Activated CD4-positive, alpha-beta T cell treated with anti-CD3 and anti-CD28 coated beads for 4 hours (primary cell): ENCODE measurements at places on chromosomes 1 and 21.

GRCh38 chr1:247966532-247967204, 1.6 kb downstream of the OR2AK2 start:
- no peak for DNase-seq

GRCh38 chr1:219143735-219144134, 29.9 kb upstream of the LYPLAL1 start:
- no peak for DNase-seq

GRCh38 chr21:42837421-42838211, 41.7 kb downstream of the WDR4 start:
- DNase-seq, result no peak

GRCh38 chr1:170254371-170254770, 108.6 kb downstream of the NTMT2 start:
- no peak for DNase-seq

GRCh38 chr1:93588206-93588605, 93.4 kb downstream of the BCAR3 start:
- no peak for DNase-seq

- DNase-seq, result no peak
Measured at GRCh38 chr1:94974241-94974640, 47.3 kb upstream of the CNN3 start.

DNA sequence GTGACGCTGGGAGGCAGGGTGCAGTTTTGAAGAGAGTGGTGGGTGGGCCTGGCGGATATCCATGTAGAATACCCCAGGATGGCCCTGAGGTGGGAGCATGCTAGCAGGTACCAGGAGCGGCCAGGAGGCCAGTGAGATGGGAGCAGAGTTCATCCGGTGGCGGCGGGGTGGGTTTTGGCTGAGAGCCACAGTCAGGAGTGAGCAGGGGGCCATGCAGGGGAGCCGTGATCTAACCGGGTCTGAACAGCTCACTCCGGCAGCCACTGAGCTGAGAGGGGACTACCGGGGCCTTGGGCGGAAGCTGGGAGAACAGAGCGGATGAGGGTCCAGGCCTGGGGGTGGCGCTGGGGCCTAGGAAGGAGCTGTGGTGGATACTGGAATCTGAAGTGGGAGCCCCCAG, 47.6 kb upstream of the LRP8 start:
- no peak for DNase-seq

GRCh38 chr1:72117621-72118020, 164.7 kb downstream of the NEGR1 start:
- DNase-seq, result no peak

DNA sequence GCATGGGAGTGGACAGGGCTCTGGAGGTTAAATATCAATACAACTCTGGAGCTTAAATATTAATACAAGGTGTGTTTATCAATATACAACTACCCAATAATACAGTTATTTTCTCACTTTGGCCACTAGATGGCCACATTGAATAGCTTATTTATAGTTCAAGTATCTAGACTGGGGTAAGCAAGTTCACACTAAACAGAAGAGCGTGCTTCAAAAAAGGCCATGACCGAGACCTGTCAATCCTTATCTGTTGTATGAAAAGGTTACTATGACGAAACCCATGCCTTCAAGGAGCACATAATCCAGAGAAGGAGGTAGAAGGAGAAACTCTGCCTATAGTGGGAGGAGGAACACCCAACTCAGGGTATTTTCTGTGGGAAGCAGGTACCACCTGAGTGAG, 29.1 kb downstream of the CHML start:
- peak; percentile 4 for DNase-seq

DNA sequence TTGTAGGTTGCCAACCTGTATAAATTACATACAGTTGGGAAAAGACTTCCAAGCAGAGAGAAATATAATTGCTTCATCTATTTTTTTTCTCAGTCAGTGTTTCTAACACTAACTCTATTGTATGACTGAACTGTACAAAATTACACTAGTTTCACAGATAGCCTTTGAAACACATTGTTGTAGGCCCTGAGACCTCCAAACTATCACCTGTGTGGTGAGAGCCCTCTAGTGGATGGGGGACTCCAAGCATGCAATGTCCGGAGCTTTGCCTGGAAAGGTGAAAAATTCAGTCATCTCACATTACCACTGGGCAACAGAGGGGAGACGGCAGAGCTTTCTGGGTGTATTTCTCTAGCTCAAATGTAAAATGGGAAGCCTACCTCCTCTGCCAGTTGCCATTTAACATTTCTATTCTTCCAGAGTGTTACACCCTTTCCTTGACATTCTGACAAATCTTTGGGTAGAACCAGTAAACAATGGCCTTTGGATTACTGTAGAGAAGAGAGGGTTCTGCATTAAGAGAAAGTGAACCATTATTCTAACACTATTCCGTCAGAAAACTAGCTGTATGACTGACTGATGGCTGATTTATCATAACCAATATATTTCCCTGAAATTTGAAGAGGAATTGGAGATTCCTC, 212.2 kb downstream of the LYPLAL1 start:
- DNase-seq, result no peak

DNA sequence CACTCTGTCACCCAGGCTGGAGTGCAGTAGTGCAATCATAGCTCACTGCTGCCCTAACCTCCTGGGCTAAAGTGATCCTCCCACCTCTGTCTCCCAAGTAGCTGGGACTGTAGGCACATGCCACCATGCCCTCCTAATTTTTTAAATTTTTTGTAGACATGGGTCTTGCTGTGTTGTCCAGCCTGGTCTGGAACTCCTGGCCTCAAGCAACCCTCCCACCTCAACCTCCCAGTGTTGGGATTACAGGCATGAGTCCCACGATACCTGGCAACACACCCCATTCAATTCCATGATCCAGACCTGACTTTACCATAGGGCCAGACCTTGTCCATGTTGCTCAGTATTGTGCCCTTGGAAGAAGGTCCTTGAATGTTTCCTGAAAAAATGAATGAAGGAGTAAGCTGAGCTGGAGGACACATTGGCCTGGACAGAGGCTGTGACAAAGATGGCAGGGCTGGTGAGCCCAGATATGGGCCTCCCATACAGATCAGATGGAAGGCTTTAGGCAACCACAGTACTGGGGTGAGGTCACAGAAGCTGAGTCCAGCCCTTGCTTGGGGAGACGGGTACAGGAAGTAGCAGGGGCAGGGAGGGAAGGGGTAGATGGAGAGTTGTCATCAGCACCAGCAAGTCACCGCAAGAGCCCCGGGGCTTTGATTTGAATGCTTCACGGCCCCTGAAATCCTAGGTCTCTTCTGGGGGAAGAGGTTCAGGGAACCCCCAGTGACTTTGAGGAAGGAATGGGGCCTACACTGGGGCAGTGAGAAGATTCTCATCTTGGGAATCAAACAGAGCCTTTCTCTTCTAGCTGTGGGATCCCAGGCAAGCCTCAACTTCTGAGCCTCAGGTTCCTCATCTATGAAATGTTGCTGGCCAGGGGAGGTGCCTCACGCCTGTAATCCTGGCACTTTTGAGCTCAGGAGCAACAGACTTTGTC, 40.1 kb upstream of the DMBX1 start:
- no peak for DNase-seq

DNA sequence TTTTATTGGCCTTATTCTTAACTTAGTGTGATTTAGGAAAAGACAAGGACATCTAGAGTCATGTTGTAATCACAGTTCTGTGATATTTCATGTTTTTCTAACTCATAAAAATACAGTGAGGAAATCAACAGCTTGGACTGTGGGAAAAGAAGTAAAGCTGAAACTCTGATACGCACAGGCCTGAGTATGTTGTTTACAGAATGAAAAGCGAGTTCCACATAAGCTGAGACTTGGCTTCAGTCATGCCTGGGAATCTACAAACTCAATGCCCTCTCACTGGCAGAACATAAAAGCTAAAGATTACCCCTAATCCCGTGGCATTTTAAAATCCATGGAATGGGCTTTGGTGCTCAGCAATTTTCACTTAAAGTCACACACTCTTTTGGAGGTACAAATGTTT, 23.6 kb upstream of the ATP5PO start:
- no peak for DNase-seq

- no peak for DNase-seq
Measured at GRCh38 chr1:24897263-24898151, 32.6 kb downstream of the RUNX3 start.

DNA sequence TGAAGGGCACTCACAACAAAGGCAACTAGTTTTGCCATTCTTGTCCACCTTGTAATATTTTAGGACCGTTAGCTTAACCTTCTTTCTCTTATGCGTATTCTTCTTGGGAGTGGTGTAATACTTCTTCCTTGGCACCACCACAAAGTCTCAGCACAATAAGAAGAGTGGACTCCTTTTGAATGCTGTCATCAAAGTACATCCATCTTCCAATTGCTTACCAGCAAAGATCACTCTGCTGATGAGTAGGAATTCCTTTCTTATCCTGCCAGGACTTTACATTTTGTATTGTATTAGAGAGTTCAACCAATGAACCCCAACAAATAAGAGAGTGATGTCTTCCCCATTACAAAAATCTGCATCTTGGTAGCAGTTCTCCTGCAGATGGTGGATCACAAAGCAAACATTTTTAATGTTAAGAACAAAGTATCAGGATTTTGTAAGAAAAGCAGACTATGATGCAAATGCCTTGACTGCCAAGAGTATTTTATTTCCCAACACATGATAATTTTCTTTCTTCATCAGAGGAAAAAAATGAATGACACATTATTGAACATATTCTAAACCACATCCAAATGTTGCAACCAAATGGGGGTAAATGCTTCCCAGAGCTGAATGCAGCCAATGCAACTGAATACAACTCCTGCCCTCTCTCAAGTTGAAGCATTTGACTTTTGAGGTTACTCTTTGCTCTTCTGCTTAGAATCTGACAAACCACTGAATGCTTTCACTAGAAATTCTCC, 5.1 kb upstream of the ARNT start:
- DNase-seq, result no peak

- no peak for DNase-seq
Measured at GRCh38 chr1:16925635-16926490, 4.1 kb downstream of the CROCC start.

DNA sequence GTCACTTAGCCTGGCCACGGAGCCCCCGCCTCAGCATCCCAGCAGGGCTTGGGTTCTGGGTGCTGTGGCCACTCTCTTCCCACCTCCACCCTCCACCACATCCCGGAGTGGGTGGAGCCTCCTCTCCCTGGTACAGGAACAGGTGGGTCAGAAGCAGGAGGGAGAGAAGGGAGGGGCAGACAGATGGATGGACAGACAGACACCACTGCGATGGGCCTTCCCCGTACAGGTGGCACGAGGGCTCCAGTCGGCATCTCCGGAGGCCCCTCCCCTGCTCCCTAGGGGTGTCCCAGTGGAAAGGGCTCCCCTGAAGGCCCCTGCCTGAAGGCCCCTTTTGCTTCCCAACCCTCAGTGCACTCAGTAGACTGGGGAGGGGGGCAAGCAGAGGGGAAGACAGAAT, 96.9 kb upstream of the TARDBP start:
- no peak for DNase-seq

- DNase-seq, result no peak
Measured at GRCh38 chr21:32413697-32414578, 1.4 kb downstream of the EVA1C start.

- DNase-seq, result no peak
Measured at GRCh38 chr1:150999926-151000325, 6.8 kb downstream of the MINDY1 start.

DNA sequence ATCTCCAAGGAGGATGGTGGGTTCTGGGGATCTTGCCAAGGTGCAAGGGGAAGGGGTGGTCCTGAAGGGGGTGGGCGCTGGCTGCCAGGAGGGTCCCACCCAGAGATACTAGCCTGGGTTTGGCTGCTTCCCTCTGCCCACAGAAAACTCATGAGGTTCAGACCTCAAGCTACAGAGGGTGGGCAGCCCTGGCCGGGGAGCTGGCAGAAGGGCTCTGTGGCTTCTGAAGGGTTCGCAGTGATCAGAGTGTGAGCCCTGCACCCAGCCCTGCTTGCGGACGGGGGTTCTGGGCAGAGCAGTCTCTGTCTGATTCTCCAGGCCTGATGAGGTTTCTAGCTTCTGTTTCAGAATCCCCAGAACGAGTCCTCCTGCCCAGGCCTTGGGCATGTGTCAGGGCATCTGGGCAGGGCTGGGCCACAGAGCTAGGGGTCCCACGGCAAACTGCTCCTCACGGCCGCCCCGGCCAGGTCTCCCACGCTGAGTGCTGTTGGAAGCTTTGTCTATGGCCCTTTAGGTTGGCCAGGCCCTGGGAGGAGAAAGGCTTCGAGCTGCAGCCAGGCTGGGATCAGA, 635 bp upstream of the MMEL1 start:
- no peak for DNase-seq

GRCh38 chr1:59480188-59480888, 183.4 kb downstream of the FGGY start:
- DNase-seq, result no peak

DNA sequence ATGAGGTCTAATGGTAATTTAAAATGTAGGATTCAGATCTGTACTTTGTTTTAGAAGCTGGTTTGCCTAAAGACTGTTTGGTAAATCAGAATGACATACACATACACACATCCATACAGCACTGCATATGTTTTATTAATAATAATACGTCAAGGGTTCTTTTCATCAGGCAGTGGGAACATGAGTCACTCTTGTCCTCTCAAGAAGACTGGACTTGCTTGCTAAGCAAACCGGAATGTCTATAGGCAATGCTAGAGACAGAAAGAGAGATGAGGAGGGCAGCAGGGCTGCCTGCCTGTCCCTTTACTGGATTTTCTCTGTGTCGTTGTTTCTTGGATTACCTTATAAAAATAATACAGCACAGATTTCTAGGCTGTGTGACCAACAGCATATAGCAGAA, 119.1 kb upstream of the GALNT2 start:
- DNase-seq, result no peak

DNA sequence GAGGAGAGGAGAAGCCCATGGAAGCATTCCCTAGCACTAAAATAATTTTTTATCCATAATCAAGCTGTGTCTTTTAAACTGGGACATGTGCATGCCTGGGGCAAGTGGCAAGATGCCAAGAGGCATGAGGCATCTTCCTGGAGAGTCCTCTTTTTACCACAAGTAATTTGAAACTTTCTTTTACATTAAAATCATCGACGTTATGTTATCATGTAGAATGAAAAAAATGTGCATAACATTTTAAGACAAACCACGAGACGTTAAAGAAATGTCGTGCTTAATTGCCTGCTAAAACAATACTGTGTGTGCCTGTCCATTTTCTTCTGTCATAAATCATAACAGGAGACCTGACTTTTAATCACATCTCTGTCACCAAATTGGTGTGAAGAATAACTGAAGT, 1.5 kb downstream of the STYXL2 start:
- DNase-seq, result no peak

DNA sequence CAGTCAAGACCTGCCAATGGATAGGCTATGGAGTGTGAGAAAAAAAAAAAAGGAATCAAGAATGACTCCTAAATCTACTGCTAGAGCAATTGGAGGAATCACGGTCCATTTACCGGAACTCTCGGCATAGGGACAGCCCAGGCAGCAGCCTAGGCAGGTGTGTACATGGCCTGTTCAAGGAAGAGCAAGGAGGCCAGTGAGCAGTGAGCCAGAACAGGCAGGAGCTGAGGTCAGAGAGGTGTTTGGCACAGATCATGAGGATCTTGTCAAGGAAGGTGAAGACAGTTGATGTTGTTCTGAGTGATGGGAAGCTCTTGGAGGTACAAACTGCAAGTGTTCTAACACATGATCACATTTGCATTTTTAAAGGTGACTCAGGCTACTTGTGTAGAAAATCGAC, 40.6 kb upstream of the HHAT start:
- no peak for DNase-seq

GRCh38 chr1:116844775-116845174, 64.9 kb upstream of the PTGFRN start:
- no peak for DNase-seq
